ENCODE measurements at places on chromosomes 7 and 10.
A peak's percentile ranks its signal among the peaks of the same experiment; 100 is the strongest.

DNA sequence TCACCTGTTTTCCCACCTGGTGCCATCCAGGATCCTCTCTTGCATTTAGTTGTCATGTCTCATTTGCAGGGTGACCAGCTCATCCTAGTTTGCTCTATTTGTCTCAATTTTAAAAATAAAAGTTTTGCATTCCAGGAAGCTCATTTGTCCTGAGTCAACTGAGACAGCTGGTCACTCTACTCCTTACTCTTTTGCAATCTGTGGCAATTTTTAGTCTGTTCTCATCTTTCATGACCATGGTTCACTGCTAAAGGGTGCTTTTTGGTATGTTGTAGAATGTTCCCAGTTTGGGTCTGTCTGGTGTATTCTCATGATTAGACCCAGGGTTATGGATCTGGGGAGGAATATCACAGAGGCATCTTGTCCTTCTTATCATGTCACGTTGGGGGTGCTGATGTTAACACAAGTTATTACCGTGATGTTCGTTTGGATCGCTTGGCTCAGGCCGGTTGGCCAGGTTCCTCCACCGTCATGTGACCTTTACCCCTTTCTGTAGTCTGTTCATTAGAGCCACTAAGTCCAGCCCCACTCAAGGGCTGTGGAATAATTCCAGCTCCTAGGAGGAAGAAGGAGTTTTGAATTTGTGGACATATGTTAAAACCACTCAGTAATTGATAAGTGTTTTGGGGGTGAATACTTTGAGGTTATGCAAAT, 103.3 kb upstream of the IGFBP3 start:
- no peak for ATAC-seq

DNA sequence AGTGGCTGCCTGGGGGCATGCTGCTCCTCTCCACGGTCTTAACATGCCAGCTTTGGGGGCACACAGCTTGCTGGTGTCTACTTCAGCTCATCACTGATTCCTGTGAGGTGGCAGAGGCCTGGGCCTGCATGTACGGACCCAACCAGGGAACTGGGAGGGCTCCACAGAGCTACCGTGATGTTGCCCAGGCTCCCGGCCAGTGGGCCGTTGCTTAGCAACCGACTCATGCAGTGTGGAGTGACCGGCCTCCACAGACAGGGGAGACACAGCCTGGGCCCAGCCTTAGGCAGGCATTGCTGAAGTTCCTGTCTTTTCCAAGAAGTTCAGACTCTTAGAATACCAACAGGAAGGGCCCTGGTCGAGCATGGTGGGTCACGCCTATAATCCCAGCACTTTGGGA, 25.8 kb upstream of the SH2B2 start:
- ATAC-seq, result peak; percentile 58

DNA sequence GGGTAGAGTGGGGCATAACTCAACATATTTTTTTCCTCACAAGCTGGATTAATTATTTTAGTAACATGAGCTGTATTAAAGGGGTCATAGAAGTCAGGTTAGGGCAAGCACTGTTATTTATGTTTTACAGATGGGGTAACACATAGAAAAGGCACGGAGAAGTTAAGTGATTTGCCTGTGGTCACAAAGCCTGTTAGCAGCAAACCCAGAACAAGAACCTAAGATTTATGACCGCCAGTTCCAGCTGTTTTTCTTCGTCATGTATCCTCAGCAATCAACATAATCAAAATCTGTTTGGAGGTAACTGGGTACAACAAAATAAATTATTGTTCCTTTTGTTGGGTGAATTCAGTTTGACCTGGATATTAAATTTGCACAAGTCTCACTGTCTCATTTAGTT, 57.2 kb upstream of the BET1 start:
- ATAC-seq, result no peak

DNA sequence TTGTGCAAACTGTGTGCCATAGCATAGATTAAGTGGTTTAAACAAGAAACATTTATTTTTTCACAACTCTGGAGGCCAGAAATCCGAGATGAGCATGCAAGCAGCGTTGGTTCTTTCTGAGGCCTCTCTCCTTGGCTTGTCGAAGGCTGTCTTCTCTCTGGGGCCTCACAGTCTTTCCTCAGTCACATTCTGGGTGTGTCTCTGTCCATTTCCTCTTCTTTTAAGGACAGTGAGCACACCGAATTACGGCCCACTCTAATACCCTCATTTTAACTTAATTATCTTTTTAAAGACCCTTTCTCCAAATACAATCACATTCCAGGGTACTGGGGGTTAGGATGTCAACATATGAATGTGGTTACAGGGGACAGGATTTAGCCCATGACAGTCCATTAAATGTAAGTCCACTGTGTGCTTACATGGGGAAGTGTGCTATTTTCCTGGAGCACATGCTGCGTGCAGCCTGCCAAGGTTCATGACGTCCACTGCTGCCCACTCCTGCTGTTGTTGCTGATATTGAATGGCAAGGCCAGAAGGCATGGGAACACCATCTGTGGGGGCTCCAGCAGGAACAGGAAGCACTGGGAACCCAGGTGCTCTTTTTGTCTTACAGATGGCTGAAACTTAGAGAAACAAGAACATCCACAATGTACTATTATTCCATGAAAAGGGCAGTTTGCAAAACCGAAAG, 365.5 kb downstream of the GALNT17 start:
- ATAC-seq, result no peak

DNA sequence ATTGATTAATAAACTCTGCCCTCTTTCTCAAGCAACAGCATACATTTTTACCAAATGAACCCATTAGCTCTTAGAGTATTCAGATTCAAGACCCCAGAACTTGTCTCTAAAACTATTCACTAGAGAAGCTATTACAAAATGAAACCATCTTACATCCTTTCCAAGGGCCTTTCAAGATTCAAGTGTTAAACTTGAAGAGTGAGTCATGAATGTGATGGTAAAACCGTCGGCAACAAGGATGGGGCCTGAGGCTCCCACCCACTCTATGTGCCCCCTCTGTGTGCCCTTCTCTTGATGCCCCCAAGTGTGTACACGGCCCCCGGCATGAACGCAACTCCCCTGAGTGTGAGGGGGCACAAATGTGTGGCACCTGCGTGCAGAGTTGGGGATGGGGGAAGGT, 46.4 kb downstream of the SFMBT2 start:
- no peak for ATAC-seq

DNA sequence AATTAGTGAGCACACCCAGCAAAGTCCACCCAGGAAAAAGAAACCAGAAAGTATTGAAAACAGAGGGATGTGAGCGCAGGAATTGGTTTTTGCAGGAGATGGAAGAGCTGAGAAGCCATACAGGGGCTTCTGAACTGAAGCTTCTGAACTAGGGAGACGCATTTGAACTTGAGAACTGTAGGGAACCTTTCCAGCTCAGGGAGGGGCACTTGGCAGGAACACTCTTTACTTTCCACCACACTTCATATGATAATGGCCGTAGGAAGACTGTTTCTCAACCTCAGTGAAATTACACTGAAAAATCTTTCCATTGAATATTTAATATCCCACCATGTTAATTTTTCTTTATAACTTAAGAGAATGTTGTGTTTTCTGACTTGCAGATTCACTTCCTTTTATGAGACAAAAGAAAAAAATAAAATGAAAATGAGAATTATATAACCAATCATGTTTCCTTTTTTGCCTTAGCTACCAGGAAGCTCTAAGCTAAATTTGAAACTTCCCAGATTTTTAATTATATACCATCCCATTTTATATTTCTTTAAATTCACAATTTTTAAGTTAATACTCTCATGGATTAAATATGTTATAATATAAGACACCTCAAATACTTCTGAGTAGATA, 98.3 kb upstream of the TCF7L2 start:
- ATAC-seq, result no peak

GRCh38 chr7:137681657-137682562, 164.9 kb downstream of the DGKI start:
- ATAC-seq, result no peak

- ATAC-seq, result no peak
Measured at GRCh38 chr10:128866551-128866950, 600.5 kb upstream of the MGMT start.

DNA sequence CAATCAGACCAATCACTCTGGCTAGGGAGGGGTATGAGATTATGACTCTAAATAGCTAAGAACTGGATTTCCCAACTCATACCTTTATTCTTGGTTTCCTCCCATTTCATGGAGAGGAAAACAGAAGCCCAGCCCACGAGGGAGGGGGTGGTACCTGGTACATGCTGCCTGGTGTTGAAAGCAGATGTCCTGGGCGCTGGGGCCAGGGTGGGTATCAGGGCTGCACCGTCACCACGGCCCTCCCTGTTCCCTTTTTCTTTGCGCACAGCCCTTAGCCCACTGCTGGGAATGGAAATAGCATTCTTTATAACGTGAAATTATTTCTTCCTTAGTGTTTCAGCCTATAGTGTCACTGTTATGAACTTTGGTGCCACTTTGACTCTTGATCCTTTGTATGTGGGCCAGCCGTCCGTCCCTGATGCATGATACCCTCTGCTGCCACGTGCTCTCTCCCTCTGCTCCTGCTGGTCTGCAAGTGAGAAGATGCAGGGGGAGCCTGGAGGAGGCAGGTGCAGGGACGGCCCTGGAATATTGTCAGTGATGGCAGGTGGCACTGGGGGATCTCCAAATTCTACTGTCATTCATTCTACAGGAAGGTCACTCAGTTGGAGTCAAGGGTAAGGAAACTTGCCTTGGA, 158.5 kb downstream of the CDH23 start:
- ATAC-seq, result no peak

DNA sequence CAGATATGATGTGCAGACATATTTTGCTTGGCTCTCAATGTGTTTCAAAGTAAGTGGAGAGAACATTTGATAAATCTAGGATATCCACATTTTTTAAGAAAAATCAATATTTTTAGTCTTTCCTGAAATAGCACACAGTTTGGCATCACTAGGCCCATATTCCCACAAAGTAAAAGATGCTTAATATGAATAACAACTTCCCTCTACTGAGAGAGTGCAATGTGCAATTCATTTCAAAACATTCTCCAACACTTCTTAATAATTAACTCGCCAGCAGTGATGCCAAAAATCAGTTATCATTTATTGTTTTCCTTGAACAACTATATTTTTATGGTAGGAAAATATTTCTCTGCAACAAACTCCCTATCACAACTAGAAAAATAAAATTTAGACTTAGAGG, 800.2 kb upstream of the MBL2 start:
- ATAC-seq, result no peak

DNA sequence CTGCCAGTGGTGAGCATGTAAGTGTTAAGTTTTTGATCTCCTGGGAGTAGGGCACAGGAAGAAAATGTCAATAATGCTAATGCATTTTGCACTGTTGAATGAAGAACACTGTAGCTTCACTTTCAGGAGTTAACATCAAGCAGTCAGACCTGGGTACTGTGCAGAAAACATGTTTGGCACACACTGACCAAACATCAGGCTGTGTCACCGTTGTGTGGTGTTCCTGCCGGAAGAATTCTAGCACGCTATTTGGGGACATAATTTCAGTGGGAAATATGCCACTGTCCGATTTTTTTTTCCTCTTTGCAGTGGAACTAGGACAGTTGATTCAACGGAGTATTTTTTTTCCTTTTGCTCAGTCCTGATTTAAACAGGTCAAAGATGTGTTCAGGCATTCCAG, 24.4 kb upstream of the ABCB5 start:
- ATAC-seq, result no peak

DNA sequence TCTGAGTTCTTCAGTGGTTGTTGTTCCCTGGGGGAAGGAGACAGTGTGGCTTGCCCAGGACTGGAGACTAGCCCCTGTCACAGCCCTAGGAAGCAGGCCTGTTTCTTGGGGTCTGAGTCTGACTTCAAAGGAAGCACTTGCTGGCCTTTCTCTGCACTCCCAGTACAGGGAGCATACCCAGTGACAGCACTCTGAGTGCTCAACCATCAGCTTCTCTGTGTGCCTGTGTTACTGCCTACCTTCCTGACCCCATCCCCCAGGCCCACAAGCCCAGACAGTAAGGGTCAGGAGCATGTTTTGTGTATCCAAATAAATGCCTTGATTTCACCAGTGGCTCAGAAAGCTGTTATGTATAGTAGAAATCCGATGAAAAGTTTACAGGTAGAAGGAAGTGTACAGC, 48.9 kb downstream of the OGDH start:
- no peak for ATAC-seq

DNA sequence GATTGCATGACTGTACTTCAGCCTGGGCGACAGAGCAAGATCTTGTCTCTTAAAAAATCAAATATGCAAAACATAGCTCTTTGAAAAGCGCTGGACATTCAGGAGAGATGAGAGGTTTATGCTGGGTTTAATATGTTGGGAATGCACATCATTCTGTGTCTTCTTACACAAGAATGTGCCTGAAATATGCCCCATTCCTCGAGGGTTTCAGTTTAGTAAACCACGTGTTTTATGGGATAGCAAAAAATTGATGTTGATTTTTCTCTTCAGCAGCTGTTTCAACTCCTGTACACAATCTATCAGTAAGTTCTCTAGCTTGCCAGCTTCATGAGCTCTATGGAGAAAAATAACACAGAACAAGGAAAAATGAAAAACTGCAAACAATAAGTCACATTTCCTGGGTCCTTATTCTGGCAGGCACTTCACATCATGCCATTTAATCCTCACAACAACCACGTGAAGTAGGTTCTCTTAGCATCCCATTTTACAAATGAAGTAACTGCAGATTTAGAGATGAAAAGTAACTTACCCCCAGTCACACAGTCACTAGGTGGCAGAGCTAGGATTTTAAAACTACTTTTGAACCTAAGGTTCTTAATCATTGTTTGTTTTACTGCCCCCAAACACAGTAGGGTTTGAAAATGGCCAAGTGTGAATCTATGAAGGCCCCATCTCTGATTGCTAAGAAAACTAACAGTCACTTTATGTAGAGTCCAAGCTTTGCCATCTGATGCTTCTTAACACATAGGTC, 423.6 kb downstream of the PHTF2 start:
- ATAC-seq, result no peak

DNA sequence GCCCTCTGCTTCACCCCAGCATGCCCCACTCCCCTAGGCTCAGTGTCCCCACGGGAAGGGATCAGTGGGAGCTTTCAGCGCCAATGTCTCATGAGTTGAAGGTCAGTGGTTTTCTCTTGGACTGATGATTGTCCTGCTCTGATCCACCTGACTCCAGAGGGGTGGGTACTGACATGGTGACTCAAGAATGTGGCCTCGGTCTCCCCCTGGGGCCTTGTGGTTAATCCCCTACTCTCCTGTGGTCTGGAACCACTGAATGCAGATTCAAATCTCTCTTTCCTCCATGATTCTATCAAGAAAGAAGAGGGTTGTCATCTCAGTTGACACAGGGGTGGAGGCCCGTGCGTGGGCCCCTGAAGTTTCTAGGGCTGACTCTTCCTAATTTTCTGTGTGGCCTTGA, 176.9 kb downstream of the RPS24 start:
- ATAC-seq, result no peak

Data from motor neuron (in vitro differentiated cells).